Uterus (tissue), 4 donors: ENCODE measurements at places on chromosomes 3 and 15.

GRCh38 chr3:110344897-110345767 is 726.5 kb upstream of the NECTIN3 start:
- DNase-seq: no peak

DNA sequence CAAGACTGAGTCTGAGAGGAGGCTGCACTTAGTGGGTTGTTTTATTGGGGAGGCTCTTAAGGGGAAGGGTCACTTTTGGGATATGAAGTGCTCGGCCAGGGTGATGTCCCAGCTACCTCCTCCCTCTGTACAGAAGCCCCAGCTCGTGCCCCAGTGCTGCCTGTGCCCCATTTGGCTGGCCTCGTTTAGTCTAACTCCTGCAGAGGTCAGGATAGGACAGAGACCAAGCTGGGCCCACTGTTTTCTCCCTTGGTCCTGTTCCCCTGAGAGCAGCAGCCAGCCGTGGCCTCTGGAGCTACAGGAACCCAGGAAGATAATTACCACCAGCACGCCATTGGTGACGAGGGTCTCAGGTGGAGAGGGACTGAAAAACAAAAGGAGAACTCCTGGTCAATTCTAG is 18.5 kb downstream of the PLA2G4E start:
- DNase-seq: no peak

GRCh38 chr15:64148581-64148980 is 3.0 kb upstream of the SNX22 start:
- DNase-seq: no peak

- no peak for DNase-seq
Measured at GRCh38 chr3:9826815-9827573, 16.8 kb downstream of the RPUSD3 start.

- DNase-seq: peak; percentile 83
Measured at GRCh38 chr15:74036271-74037170, 42.0 kb downstream of the PML start.
